ENCODE measurements at places on chromosomes 6 and 20.

DNA sequence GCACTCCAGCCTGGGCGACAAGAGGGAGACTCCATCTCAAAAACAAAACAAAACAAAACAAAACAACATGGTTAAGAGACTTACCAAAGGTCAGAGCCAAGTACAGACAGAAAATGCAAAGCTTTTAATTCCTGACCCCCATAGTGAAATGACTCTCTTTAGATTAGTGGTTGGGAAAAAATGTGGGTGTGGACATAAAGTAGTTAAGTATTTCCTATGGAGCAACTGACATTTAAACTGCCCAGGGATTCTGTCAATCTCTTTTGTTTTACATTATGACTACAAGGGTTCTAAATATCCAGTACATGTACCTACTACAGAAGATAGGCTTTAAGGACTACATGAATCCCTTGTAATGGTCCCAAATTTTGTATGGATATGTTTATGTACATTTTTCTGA, 75.1 kb downstream of the IRAK1BP1 start:
- no peak for DNase-seq

- no peak for DNase-seq
Measured at GRCh38 chr6:164795056-164795815, 514.2 kb downstream of the C6orf118 start.

DNA sequence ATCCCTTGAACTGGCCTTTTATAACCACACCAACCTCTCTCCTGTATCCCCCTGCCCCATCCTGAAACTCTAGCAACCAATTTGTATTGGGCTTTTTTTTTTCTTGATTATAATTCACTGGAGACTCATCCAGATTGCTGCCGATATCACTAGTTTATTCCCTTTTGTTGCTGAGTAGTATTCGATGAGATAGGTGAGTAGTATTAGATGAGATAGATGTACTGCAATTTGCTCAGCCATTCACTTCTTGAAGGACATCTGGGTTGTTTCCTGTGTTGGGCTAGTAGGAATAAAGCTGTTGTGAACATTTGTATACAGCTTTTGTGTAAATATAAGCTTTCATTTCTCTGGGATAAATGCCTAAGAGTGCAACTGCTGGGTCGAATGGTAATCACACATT, 58.2 kb downstream of the GCLC start:
- DNase-seq: no peak

GRCh38 chr20:8530022-8530421, 398.0 kb downstream of the PLCB1 start:
- no peak for DNase-seq

DNA sequence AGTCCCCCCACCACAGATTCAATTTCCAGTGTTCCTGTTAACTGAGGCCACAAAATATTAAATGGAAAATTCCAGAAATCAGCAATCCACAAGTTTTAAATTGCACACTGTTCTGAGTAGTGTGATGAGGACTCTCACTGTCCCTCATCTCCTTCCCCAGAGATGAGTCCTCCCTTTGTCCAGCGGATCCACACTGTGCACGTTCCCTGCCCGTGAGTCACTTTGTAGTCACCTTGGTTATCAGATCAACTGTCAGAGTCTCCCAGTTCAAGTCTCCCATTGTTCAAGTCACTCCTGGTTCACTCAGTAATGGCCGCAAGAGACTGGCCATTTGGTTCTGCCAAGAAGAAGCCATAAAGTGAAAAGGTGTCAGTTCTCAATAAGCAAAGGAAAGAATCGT, 168.6 kb upstream of the AFDN start:
- no peak for DNase-seq

DNA sequence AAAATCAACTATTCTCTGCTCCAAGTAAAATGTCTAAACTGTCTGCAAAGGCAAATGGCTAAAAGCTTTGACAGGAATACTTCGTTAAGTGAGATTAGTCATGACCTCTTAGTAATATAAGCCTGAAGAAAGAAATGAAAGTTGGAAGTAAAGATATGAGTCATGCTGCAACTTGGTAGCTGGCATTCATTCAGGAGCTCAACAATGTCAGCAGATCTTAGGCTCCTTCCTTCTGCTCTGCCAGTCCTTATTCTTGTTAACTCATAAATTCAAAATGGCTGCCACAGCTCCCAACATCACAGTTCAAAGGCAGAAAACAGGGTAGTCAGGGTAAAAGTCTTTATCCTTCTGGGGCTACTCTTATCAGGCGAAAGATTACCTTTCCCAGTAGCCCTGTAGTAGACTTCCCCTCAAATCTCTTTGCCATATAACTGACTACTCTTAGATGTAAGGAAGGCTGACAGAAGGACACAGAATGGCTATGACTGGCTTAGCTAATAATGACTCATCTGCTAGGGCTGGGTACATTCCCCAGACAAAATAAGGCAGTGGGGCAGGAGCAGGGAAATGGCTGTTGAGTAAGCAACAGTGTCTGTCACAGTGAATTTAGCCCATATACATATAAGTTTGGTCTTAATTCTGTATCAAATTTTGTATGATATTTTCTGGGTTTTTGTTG, 24.4 kb upstream of the C6orf62 start:
- DNase-seq: no peak

- DNase-seq: no peak
Measured at GRCh38 chr6:19413323-19413722, 423.8 kb upstream of the ID4 start.

DNA sequence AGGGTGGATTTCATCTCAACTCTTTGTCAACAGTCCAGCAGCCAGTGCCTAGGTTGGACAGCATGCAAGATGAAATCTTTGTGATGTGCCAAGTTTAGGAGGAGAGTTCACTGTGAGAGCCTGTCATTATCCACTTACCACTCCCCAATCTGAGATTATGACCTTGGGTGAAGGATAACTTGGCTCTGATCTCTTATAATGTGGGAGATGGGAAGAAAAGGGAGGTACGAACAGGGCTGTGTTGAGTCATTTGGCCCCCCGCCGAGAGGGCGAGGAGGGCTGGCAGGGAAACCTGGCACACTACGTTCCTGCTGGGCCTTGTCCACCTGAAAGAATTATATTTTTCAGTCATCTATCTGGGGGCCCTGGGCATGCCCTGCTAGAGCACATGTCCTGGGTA, 35.8 kb downstream of the LAMA4 start:
- no peak for DNase-seq

GRCh38 chr6:21965016-21965415, 331.8 kb downstream of the PRL start:
- no peak for DNase-seq

- DNase-seq: no peak
Measured at GRCh38 chr6:122102026-122102425, 297.4 kb upstream of the HSF2 start.

DNA sequence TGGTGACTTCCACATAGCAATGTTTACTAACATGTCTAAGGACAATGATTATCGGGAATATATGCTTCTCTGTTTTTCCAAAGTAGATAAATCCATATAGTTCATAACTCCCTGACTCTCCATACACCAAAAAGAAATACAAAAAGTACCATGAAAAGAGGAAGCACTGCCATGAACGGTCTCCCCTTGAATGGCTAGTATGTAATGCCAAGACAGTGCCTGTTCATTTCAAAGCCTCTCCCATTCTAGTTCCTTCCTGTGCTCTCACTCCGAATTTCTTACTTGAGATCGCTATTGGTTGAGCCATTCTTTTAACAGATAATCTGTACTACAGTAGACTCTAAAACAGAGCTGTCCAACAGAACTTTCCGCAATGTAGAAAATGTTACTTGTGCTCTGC, 54.8 kb upstream of the EDN1 start:
- no peak for DNase-seq

DNA sequence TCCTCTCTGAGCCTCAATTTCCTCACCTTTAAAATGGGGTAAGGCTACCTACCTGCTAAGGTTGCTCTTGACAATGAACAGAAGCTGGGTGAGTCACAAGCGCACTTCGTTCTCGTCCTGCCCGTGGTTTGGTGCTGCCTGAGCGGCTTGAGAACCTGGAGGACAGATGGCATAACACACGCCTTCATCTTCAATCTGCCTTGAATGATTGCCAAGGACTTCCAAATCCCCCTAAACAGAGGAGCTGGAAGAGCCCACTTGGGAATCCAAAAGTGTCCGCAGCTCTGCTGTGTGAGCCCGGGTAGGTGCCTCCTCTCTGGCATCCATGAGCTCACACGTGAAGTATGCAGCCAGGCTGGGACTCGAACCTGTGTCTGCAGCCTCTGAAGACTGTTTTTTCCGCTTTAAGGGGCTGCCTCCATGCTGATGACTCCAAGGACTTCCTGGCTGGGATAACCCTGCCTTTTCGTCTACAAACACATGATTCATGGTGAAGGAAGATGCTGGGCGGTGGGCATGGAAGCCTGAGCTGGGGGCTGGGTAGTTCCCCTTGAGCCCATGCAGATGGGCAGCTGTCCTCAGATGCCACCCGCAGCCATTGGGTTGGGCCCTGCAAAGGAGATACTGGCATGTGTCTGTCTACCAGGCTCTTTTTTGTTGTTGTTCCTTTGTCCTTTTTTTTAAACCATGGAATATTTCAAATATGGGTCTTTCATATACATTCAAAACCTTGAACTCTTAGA, 25.3 kb upstream of the CSNK2A1 start:
- DNase-seq: no peak

DNA sequence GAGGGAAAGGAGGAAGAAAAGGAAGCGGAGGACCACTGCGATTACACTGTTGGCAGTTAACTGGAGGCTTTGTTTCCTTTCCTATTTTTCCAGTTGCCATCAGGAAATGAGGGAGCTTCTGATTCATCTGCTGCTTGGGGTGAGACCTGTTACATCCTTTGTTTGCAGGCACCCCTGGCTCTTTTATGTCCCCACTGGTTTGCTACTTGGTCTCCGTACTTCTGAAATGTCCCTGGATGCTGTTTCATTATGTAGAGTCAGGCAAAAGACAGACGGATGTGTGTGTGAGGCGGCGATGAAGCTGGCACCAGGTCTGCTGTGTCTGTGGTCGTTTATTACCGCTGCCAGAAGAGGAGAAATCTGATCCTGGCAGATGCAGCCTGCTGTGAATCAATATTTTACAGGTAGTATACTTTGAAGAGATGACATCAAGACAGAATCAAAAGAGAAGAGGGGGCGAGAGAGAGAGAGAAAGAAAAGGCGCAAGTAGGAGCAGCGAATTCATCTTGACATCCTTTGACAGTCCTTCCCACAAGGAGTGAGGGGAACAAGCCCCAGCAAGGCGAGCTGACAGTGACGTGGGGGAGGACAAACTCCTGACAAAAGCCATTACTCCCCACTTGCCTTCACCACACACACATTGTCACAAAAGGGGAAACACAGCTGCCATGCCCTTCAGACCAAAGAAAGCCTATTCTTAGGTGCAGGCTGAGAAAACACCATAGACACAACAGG, 145.9 kb upstream of the FBXL4 start:
- no peak for DNase-seq
